ENCODE measurements at places on chromosomes 7 and 10.

- DNase-seq: no peak
Observed at GRCh38 chr7:108079276-108079647, 50.9 kb downstream of the LAMB4 start.

DNA sequence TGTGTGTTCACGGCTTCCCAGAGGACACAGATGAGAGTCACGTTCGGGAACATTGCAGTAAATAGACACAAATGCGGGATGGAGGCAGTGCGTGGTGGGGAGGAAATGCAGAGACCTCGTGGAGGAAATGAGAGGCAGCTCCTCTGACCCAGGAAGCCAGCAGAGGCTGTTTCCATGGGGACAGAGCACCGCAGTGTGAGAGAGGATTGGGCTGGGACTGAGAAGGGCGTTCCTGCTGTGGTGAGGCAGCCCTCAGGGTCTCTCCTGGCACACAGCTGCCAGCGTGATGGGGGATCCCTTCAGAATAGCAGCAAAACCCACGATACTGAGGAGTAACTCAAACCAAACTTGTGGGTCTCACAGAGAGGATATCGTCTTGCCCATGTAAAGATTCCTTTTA, 21.7 kb upstream of the BHLHA15 start:
- no peak for DNase-seq

- DNase-seq: no peak
Observed at GRCh38 chr7:911791-912480, 35.6 kb downstream of the GET4 start.

DNA sequence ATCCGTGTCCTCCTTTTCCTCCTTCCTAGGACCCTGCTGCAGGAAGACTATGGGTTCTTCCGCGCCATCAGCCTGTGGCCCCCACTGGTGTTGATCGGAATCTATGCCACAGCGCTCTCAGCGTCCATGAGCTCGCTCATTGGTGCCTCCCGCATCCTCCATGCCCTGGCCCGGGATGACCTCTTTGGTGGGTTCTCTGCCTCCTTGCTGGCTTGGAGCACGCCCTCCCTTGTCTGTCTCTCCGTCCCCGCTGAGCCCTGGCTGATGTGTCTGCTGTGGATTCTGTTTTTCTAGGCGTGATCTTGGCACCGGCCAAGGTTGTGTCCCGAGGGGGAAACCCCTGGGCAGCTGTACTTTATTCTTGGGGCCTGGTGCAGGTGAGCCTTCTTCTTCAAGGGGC, 7.3 kb upstream of the TRIP6 start:
- no peak for DNase-seq

- DNase-seq: no peak
Observed at GRCh38 chr10:61975391-61975932, 74.0 kb downstream of the ARID5B start.

GRCh38 chr10:113427236-113427735, 125.6 kb upstream of the HABP2 start:
- DNase-seq: no peak

- no peak for DNase-seq
Observed at GRCh38 chr7:55526770-55527169, 45.5 kb downstream of the VOPP1 start.

- DNase-seq: no peak
Observed at GRCh38 chr7:139087212-139087611, 22.3 kb downstream of the ZC3HAV1 start.

GRCh38 chr10:51789903-51790302, 90.5 kb upstream of the CSTF2T start:
- no peak for DNase-seq

- DNase-seq: no peak
Observed at GRCh38 chr7:12738665-12739064, 51.2 kb downstream of the ARL4A start.

DNA sequence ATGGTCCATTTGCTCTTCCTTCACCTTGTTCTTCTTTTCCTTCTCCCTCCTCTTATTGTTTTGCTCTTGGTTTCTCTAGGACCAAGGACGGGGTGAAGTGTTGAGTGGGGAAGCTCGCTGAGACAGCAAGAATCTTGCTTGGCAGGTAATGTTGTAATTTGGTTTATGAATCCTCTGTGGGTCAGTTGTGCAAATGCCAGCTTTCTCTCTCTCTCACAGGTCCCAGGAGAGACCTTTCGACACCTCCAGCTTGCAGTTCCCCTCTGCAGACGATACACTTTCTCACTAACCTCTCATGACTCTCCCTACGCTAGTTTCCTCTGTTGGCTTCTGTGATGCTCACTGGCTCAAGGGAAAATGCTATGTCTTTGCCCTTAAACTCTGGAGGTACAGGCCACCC, 77.0 kb downstream of the FRMD4A start:
- no peak for DNase-seq

- no peak for DNase-seq
Observed at GRCh38 chr7:132377015-132377414, 199.3 kb downstream of the PLXNA4 start.

DNA sequence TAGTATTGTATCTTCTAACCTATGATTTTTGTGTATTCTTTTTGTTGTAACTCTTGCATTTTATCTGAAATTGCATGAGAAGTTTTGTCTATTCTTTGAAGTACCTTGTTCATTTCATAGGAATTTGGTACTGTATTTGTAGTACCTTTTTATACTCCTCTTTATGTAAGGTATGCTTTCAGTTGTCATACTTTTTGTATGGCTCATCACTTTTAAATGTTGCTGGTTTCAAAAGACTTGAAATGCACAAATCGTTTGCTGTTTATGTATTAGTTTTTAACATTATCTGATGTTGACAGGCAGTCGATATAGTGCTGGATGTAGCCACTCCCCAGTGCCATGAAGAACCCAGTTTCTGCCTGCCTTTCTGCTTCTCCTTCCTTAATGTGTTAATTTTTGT, 158.1 kb downstream of the SDK1 start:
- no peak for DNase-seq

GRCh38 chr10:78366663-78367411, 333.2 kb downstream of the RPS24 start:
- no peak for DNase-seq

- no peak for DNase-seq
Observed at GRCh38 chr7:8295638-8296361, 33.8 kb upstream of the ICA1 start.

- DNase-seq: no peak
Observed at GRCh38 chr7:126569402-126569801, 683.3 kb downstream of the GRM8 start.

- DNase-seq: no peak
Observed at GRCh38 chr10:93726024-93726423, 23.6 kb upstream of the FRA10AC1 start.

- no peak for DNase-seq
Observed at GRCh38 chr7:88432301-88432700, 125.6 kb upstream of the STEAP4 start.

- DNase-seq: no peak
Observed at GRCh38 chr10:122350893-122351292, 23.6 kb upstream of the PLEKHA1 start.

GRCh38 chr7:102872460-102872859, 40.3 kb upstream of the LRRC17 start:
- no peak for DNase-seq

GRCh38 chr7:9671979-9672917, 1238.8 kb downstream of the NXPH1 start:
- no peak for DNase-seq

GRCh38 chr10:78752708-78753107, 316.1 kb upstream of the ZMIZ1 start:
- DNase-seq: no peak

GRCh38 chr10:78348411-78349164, 314.9 kb downstream of the RPS24 start:
- DNase-seq: no peak

Measured in activated CD8-positive, alpha-beta memory T cell treated with anti-CD3 and anti-CD28 coated beads for 48 hours (primary cell).